Forelimb muscle (tissue), 1 donor: ENCODE measurements at places on chromosomes 3 and 15.

DNA sequence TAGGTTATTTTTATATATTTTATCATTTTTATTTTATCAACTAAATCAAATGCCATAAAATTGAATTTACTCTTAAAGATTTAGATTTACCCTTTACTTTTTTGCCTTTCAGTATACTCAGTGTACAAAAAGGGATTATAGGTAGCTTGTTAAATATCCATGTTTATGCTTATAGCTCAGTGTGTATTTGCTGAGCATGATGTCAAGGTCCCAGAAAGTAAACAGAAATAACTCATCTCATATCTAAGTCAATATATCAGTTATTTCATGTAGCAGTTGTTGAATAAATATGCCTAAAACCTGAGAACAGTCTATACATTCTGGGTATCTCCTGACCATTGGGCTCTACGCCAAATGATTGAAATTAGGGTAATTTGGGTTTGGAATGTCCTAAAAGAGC, 693.8 kb downstream of the NAALADL2 start:
- DNase-seq: no peak

- DNase-seq: no peak
Observed at GRCh38 chr3:4899710-4900109, 79.5 kb upstream of the BHLHE40 start.

DNA sequence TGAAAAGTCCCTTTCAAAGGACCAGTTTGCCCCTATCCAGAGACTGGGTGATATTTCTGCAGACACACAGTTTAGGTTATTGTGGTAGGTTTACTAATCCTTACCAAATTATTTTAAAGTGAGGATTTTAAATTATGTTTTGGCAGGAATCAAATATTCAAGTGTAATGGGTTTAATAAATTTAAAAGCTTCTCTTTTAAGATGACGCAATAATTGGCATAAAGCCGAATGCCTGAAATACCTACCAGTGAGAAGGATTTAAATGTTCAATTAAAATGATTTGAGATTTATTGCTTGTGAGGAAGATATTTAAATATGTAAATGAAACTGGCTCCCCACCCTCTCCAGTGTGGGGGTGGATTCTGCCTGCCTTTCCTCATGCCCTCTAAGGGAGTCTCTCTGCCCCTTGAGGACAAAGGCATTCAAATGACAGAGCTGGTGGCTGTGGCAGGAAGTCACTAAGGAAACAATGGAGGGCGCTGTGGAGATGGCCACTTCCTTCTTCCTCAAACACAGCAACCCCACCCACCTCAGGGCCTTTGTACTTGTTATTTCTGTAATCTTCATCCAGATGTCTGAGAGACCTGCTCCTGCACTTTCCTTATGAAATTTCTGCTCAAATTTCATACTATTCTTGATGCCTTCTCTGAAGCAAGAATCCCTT, 131.7 kb downstream of the TNIK start:
- DNase-seq: no peak

DNA sequence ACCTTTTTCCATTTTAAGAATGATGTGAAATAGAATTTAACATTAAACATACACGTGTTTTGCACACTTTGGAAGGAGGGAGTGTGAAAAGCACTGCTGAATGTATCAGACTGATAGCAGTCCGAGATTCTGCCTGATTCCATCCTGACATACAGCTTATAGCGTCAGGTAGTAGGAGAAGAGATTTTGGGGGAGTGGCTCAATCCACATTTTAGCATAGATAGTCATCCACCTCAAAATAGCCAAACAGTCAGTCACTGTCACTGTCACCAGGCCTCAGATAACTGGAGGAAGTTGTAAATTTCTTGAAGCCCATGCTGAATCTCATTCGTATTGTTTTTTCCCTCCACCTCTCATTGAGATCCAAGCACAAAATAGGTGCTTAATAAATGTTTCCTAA, 35.4 kb upstream of the ARHGEF26 start:
- DNase-seq: no peak

DNA sequence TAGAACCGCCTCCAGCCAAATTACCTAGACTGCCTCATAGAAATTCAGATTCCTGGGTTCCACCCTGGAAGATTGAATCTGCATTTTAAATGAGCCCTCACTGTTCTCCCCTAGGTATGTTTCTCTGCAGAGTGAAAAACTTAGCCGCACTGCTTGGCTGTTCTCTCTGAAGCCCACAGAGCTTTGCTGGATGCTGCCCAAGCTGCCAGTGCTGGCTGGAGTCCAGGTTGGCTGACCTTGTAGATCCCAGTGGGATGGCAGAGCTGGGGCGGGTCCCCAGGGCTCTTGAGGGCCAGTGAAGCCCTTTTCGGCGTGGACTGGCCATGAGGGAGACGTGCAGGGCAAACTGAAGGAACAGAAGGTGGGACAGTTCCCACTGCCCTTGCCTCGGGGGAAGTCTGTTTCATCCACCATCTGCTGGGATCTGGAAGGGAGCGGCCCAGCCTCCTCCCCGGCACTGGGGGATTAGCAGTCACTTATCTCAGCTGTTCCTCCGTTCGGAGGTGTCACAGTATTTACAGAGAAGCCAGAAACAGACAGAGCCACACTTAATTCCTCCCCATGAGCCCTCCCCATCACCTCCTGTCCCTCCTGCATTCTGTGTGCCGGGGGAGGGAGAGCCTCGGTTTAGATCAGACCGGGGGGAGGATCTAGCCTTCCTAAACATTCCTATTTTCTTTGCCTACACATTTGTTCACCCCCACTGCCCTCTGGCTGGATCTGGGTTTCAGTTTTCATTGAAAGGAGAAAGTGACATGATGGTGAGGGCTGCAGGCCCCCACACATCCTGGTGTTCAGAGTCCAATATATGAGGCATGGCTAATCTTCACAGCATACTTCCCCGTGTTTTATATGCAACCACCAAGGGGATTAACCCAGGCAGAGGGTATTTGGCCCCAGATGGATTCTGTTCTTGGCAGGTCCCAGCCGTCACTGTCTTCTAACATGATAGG, 4.1 kb upstream of the ACTC1 start:
- DNase-seq: no peak

DNA sequence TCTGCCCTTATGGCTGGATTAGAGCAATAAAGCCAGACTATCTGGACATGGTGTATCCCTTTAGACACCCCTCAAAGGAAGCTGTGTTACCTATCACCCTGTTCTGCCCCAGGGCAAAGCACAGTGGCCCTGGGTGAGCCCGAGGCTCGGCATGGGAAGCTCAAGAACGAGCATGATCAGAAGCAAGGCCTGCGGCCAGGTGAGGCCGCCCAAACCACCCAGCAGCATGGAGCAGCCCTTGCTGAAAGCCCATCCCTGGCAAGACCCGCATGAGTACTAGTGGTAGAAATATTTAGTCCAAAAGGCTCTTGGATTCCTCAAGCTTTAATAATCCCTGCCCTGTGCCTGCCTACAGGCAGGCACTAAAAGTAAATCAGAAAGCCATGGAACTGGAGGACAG, 261.1 kb downstream of the MEX3B start:
- no peak for DNase-seq

DNA sequence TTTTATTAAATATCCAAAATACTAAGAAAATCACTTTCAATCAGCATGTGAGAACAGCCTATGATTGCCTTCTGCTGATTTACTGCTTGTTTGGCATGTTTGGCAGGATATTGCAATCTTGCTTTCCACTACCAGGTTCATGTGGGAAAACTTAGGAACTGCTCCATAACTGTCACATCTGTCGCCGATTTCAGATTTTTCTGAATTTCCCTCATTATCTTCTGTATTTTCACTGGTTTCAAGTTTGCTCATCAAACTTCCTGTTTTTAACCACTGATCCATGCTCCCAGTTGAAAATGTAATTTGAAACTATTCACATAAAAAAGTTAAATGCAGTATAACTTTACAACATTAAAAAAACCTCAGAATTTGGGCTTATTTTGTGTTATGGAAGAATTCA, 93.0 kb downstream of the NFKBIZ start:
- DNase-seq: no peak

DNA sequence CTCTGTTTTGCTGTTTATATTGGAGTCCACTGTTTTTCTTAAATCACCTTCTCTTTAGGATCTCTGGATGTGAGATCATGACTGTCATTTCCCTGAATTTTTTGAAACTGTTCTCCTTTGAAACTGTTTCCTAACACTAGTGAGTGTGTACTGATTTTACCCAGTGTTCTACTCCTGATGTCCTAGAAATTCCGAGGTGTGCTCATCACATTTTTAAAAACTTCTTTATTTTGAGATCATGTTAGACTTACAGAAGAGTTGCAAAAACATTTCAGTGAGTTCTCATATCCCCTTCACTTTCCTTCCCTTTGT, 292.6 kb downstream of the NFKBIZ start:
- no peak for DNase-seq

GRCh38 chr3:58948018-58948417, 101.8 kb downstream of the CFAP20DC start:
- DNase-seq: no peak

DNA sequence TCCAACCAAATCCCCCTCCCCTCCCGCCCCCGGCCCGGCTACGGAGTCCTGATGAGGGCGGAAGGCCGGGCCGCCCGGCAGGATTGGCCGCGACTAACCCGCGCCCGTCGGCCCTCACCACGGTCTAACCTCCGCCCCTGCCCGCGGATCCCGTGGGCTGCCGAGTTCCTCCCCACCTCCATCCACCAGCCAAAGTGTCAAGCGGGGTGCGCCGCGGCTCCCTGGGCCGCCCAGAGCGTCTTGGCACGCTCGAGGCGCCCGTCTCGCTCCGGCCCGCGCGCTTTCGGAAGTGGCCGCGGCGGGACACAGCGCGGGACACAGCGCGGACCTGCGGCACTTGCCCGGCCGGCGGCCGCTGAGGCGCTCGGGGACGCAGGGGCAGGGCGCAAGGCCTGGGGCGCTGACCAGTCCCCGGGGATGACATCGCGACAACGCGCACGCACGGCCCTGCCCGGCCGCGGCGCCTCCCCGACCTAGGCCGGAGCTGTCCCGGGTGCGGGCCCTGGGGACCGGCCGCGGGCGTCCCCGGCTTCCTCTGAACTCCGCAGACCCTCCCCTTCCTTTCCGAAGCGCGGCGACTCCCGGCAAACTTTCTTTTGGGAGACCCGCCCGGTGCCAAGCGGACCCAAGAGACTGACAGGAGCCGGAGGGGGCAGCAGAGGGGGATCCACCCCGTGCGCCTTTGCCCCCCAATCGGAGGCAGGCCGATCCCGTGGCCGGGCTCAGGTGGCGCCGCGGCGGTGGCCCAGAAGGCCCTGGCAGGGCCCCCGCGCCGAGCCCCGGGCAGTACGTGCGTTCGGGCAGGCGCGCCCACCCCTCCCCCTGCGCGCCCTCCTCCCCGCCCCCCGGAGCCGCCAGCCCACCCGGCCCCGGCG, 112.8 kb upstream of the ICE2 start:
- no peak for DNase-seq

DNA sequence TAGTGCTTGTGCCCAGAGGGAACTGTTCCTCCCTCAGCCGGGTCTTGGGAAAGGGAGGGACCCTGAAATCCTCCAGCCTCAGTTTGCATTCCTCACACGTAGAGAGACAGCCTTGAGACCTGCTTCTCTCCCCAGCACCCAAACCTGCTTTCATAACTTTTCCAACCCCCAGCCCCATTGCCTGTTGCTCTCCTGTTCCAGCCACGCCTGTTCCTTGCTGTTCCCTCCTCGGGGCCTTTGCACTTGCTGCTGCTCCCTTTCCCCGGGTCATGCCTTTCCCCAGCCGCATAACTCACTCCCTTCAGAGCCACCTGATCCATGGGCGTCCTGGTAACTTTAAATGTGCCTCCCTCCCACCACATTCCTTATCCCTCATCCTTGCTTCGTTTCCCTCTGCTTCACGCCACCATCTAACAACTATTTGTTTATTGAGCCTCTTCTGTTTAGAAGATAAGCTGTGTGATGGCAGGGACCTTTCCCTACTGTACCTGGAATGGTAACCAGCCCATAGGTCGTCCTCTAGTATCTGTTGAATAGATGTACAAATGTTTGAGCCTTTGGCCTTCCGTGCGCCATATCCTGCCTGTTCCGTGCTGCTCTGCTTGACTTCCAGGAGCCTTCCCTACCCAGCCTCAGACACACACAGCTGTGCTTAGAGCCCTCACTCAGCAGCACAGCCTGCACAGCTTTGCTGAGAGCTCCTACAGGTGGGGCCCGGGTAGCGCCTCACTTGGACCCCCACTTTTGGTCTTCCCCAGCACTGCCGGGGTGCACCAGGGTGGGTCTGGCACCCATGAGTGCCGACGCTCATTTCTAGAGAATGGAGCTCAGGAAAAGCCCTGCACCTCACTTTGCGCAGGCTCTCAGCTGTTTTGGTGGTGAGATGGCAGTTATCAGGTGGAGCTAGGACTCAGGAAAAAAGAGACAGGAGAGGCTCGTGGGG, 60.2 kb downstream of the SCN5A start:
- no peak for DNase-seq

- no peak for DNase-seq
Observed at GRCh38 chr15:57323806-57324589, 52.3 kb upstream of the CGNL1 start.

DNA sequence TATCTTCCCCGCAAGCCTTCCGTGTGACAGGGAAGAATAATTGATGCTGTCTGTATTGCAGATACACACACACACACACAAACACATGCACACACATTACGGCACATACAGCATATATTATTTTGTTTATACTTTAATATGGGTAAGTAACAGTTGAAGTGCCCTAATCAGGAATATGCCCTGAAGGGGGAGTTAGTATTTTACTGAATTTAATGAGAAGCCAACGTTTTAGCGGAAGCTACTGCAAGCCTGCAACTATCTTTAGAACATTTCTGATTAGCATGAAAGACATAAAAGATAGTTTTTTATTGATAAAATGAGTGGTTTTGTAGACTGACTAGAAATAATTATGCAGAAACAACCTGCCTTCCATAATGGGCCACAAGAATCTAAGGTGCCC, 296.6 kb upstream of the SLCO3A1 start:
- DNase-seq: no peak

- DNase-seq: no peak
Observed at GRCh38 chr15:37137221-37137620, 36.9 kb upstream of the MEIS2 start.

- no peak for DNase-seq
Observed at GRCh38 chr15:31305796-31306425, 20.7 kb upstream of the KLF13 start.

- no peak for DNase-seq
Observed at GRCh38 chr3:55891106-55891505, 404.0 kb upstream of the WNT5A start.

- DNase-seq: no peak
Observed at GRCh38 chr15:25891081-25891480, 28.0 kb upstream of the ATP10A start.

DNA sequence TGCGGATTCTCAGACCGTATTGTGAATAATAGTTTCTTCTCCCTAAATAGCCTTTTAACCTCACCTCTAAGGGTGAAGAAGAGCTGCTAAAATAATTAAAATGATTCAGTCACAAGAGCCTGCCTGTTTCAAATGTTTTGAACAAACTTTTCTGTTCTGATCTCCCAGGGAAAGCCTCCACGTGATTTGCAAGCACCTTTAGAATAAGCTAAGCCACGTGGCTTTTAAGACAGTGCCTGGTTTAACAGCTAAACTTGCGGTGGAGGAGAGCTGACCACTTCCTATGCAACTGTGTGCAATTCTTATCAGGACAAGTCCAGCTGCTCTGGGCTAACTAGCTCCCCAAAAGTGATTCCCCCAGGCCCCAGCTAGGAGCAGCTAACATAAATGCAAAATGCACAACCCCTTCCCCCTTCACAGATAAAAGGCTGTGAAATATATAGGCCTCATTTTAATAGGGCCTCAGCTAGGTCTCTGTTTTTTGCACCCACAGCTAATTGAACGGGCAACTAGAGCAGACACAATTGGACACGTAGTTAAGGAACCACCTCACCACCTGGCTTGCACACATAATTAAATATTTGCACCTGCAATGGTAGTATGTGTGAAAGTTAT, 401.2 kb upstream of the NR2F2 start:
- DNase-seq: no peak
